ENCODE measurements at places on chromosomes 13 and 19. TPM values are rescaled to one million over a fixed set of nuclear protein-coding genes. Genes with fewer than 3 reads are reported as not detected.

Gene HIPK4
- total RNA-seq: 0.29 TPM

Gene MISP3
- total RNA-seq: 1.4 TPM

Gene SBNO2
- 71.0 TPM for total RNA-seq

Gene PGLYRP2
- total RNA-seq: not detected

Gene CADM4
- total RNA-seq: 4.0 TPM

Gene ZNF610
- total RNA-seq: 0.76 TPM

Gene VSTM2B
- total RNA-seq: not detected

Gene ZNF256
- total RNA-seq: 6.8 TPM

Gene ZNF93
- total RNA-seq: 4.5 TPM

Gene SYNE4
- total RNA-seq: 0.24 TPM

Gene SIGLEC11
- 3.3 TPM for total RNA-seq

Gene ZNF559
- total RNA-seq: 19.9 TPM

Measured in posterior vena cava (tissue), 2 donors.